ENCODE measurements at places on chromosomes 4 and X.

DNA sequence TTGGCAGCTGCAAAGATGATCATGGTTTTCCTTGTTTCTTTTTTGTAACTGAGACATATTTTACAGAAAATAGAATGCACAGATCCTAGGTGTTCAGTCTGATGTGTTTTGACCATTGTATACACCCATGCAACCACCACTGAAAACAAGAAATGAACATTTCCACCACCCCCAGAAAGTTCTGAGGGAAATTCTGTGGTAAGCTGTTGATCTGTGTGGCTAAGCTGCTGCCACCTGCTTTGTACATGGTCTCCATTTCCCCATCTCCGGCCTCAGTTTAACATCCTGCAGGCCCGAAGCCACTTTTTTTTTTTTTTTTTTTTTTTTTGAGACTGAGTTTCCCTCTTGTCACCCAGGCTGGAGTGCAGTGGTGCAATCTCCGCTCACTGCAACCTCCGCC is 65.3 kb downstream of the NYX start:
- no peaks in the 10 kb centered on the region for H3K36me3 ChIP-seq
- H3K4me1 ChIP-seq: peaks cover 4% of the 10 kb centered on the region
- DNase-seq: no peak
- no peaks in the 10 kb centered on the region for H3K27me3 ChIP-seq
- H3K4me3 ChIP-seq: no peak overlapping the region

DNA sequence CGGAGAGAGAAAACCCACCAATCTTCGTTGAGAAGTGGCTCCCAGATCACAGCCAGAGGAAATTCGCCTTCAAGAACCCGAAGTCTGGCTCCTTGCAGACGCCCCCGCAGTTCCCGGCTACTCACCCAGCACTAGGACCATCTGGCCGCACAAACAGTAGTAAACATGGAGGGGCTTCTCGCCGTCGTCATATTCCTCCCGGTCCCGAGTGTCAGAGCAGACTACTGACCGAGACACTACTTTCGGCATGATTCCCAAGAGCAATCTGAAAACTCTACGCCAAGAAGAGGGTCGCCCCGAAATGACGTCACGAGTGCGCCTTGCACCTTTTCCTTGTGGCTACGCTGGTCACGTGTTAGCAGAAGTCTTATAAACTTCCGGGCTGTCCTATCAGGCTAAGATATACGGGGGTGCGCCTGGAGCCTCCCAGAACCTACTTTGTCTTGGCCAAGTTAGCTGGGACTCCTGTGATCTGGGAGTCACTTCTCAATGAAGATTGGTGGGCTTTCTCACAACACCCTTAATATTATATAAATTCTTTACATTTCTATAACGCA is at the start of gene STEEP1:
STEEP1 (minus strand) TSS at position 303 of the 557 bp plus-strand sequence; CDS start at position 249, 54 bp downstream.
- H3K4me3 ChIP-seq: peak within 1 kb of the TSS; percentile 85
- H3K36me3 ChIP-seq: peaks cover 6% of the 10 kb centered on the region
- no peaks in the 10 kb centered on the region for H3K4me1 ChIP-seq
- H3K27ac ChIP-seq: no peak within 1 kb of the TSS
- peak; percentile 94 for DNase-seq

- no peaks in the 10 kb centered on the region for H3K27me3 ChIP-seq
- no peak overlapping the region for H3K4me3 ChIP-seq
- H3K4me1 ChIP-seq: no peaks in the 10 kb centered on the region
- H3K36me3 ChIP-seq: no peaks in the 10 kb centered on the region
These were observed 35.9 kb downstream of the TBC1D19 start for GRCh38 chr4:26619784-26620183.

- no peak overlapping the region for H3K27ac ChIP-seq
- no peaks in the 10 kb centered on the region for H3K4me1 ChIP-seq
- no peak for DNase-seq
- H3K27me3 ChIP-seq: peaks cover 37% of the 10 kb centered on the region
- H3K4me3 ChIP-seq: no peak overlapping the region
These were observed 21.4 kb downstream of the ZCCHC13 start for GRCh38 chrX:74325130-74326059.

GRCh38 chrX:38175139-38175538 is 45.5 kb downstream of the SRPX start:
- H3K36me3 ChIP-seq: no peaks in the 10 kb centered on the region
- peak; percentile 28 for DNase-seq
- H3K27me3 ChIP-seq: peaks cover 11% of the 10 kb centered on the region
- H3K4me1 ChIP-seq: no peaks in the 10 kb centered on the region

GRCh38 chrX:155112171-155112570 is 40.9 kb downstream of the BRCC3 start:
- peaks cover 28% of the 10 kb centered on the region for H3K36me3 ChIP-seq
- H3K4me1 ChIP-seq: no peaks in the 10 kb centered on the region
- no peaks in the 10 kb centered on the region for H3K27me3 ChIP-seq

DNA sequence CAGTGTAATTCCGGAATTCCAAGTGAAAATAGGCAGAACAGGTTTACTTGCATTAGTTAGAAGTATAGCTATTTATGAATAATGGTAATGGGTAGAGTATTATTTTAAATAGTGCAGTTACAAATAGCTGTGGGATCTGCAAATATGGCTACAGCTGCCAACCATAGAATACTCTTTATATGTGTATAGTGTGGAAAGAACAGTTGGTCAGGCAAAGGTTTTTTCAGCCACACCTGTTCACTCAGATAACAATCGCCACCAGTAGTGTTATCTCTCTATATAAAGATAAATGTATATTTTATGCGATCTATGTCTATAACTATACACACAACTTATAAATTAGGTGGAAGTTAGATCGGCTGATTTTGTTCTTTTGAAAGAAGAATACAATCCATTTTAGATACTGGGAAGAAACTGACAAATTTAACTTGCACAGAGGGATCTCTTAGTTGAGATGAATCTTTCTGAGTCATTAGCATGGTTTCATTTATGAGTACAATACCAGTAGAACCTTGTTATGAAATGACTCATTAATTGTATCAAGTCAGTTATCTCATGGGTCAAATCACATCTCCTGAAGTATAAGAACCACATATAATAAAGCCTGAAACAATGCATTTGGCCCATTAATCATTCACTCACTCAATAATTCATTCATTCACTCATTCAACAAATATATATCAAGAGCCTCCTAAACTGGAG is 100.9 kb upstream of the NR3C2 start:
- DNase-seq: no peak
- no peaks in the 10 kb centered on the region for H3K36me3 ChIP-seq
- no peaks in the 10 kb centered on the region for H3K27me3 ChIP-seq
- H3K4me1 ChIP-seq: no peaks in the 10 kb centered on the region
- H3K27ac ChIP-seq: no peak overlapping the region

- H3K4me1 ChIP-seq: no peaks in the 10 kb centered on the region
- H3K36me3 ChIP-seq: no peaks in the 10 kb centered on the region
- H3K4me3 ChIP-seq: no peak overlapping the region
- DNase-seq: no peak
These were observed 46.3 kb upstream of the VCX3B start for GRCh38 chrX:8418301-8418700.

- H3K4me1 ChIP-seq: no peaks in the 10 kb centered on the region
- no peaks in the 10 kb centered on the region for H3K36me3 ChIP-seq
- no peak overlapping the region for H3K4me3 ChIP-seq
- DNase-seq: no peak
- no peak overlapping the region for H3K27ac ChIP-seq
- no peaks in the 10 kb centered on the region for H3K27me3 ChIP-seq
These were observed 152.0 kb upstream of the EDNRA start for GRCh38 chr4:147328756-147329446.

DNA sequence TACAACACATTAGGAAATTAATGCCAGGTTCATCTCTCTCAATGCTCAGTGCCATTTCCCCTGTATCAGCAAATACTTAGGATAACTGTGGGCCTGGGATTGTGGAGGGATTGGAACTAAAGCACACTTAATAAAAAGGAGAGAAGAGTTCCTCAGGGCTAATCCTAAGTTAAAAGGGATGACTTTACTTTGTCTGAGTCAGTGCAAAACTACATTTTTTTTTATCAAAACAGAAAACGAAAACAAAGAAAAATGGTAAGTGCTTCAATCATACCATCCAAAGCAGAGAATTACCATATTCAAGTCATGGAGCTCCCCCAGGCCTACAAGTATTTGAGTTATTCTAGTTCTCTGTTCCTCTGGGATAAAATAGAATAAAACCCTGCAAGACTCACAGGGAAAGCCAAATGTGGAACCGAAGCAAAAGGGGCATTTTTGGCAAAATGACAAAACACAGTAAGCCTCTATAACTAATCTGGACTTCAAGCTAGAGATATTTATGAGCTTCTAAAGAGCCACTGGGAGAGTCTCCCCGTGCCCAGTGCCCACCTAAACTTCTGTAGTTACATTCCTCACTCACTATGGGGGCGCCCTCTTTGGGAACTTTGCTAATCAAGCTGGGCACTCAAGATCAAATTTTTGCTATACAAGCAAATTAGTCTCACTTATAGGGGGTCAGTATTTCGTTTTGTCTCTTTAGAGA is 53.4 kb downstream of the PALLD start:
- no peaks in the 10 kb centered on the region for H3K27me3 ChIP-seq
- no peaks in the 10 kb centered on the region for H3K36me3 ChIP-seq
- H3K4me1 ChIP-seq: no peaks in the 10 kb centered on the region
- H3K4me3 ChIP-seq: no peak overlapping the region
- peak overlapping the region; percentile 62 for H3K27ac ChIP-seq

GRCh38 chrX:150577174-150577573 is 8.8 kb downstream of the MTM1 start:
- DNase-seq: no peak
- peaks cover 8% of the 10 kb centered on the region for H3K27me3 ChIP-seq
- H3K4me3 ChIP-seq: no peak overlapping the region
- H3K27ac ChIP-seq: no peak overlapping the region
- H3K4me1 ChIP-seq: peaks cover 2% of the 10 kb centered on the region

- H3K27me3 ChIP-seq: no peaks in the 10 kb centered on the region
- DNase-seq: no peak
- no peaks in the 10 kb centered on the region for H3K4me1 ChIP-seq
- no peak overlapping the region for H3K27ac ChIP-seq
These were observed 21.2 kb downstream of the SH3D19 start for GRCh38 chr4:151304226-151304625.

DNA sequence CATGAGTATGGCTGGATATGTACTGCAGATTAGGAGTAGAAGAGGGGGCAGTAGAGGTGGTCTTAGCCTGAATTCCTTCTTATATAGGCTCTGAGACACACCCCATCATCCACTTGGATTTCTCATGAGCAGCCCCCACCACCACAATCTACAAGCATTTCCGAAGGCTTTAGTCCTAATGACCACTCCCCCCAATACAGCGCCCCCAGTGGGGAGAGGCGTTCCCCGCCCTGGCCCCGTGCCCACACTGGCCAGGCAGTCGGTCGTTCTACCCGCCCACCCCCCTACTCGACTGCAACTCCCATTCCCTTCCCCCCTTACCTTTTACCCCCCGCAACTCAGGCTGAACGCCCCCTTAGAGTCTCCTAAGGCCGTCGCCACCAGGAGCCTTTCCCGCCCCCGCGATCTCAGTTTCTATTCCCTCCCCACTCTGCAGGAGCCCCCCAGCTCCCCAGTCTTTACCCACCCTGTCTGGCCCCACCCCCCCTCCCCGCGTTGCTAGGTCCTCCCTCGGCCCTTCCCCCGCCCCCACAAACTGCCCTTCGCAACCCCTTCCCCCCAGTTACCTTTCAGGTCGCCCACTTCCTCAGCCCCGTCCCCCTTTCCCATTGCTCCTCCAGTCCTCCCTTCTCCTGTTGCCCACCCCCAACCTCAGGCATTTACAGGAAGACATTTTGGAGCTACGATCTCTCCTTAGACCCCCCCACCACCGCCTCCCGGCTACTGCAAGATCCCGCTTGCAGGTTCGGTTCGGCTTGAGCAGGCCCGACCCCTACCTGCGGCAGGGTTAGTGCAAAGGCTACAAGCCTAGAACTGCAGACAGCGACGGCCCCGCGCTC is 468 bp downstream of the ZMYM3 start:
- peak overlapping the region; percentile 71 for H3K4me3 ChIP-seq
- peaks cover 3% of the 10 kb centered on the region for H3K27me3 ChIP-seq
- H3K4me1 ChIP-seq: peaks cover 14% of the 10 kb centered on the region
- peak overlapping the region; percentile 34 for H3K27ac ChIP-seq
- peak; percentile 50 for DNase-seq
- peaks cover 25% of the 10 kb centered on the region for H3K36me3 ChIP-seq

DNA sequence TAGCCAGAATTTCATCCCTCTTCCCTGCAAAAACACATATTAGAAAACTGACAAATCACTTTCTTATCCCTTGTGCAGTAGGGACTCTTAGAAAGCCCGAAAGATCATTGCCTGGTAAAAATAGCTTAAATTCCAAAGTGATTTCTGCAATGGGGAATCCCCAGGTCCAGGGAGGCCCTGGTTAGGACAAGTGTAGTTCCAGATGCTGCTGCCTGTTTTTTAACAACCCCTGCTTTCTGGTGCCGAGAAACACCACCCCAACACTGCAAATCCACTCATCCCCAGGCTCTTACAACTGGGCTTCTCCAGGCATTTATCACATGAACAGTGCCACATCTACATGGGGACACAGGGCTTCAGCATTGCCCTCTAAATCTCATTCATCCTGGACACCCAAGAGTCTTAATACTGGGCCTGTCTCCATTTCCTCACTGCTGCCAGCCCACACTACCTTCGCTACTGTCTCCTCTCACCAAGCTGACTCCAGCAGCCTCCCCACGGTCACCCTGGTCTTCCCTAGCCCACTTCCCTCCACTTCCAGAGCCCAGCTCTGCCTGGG is 112.2 kb upstream of the PSAPL1 start:
- H3K4me3 ChIP-seq: no peak overlapping the region
- H3K27ac ChIP-seq: no peak overlapping the region
- H3K27me3 ChIP-seq: no peaks in the 10 kb centered on the region
- peak; percentile 19 for DNase-seq
- H3K4me1 ChIP-seq: peaks cover 10% of the 10 kb centered on the region

DNA sequence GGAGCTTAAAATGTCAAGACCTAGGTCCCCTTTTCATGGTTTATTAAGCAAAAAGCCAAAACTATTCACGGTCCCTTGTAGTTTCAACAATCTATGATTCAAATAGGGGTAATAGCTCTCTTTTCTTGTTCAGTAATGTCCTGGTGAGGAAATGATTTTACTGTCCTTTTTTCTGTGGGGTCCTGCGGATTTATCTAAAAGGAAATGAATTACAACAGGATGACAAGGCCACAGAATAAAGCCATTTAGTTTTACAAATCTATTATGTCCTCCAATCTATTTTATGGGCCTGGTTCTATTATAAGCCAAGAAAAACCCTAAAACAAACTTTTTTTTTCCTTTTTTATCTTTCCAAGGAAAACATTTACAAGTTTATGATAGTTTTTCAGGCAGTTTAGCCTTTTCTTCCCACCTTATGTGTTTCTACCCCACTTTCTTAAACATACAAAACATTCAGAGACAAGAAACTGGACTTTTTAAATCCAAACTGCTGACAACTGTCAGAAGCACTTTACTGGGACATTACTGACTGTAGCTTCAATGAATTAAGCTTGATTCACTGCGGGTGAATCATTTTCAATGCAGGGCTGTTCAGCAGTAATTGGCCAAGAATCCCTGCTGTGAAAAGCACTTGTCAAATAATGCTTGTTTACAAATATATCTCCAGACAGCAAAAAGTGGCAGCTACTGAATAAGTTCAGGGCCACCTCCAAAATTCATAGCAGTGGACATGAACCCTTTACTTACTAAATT is 4.3 kb downstream of the EPHA5 start:
- no peaks in the 10 kb centered on the region for H3K27me3 ChIP-seq
- no peak overlapping the region for H3K4me3 ChIP-seq
- H3K36me3 ChIP-seq: no peaks in the 10 kb centered on the region
- H3K27ac ChIP-seq: no peak overlapping the region
- H3K4me1 ChIP-seq: peaks cover 13% of the 10 kb centered on the region

GRCh38 chr4:24395937-24396336 is 188.4 kb downstream of the DHX15 start:
- H3K27ac ChIP-seq: no peak overlapping the region
- no peak for DNase-seq
- no peak overlapping the region for H3K4me3 ChIP-seq
- no peaks in the 10 kb centered on the region for H3K36me3 ChIP-seq
- no peaks in the 10 kb centered on the region for H3K27me3 ChIP-seq
